Esophagus squamous epithelium (tissue), 5 donors: ENCODE measurements at places on chromosomes 16 and 17.

DNA sequence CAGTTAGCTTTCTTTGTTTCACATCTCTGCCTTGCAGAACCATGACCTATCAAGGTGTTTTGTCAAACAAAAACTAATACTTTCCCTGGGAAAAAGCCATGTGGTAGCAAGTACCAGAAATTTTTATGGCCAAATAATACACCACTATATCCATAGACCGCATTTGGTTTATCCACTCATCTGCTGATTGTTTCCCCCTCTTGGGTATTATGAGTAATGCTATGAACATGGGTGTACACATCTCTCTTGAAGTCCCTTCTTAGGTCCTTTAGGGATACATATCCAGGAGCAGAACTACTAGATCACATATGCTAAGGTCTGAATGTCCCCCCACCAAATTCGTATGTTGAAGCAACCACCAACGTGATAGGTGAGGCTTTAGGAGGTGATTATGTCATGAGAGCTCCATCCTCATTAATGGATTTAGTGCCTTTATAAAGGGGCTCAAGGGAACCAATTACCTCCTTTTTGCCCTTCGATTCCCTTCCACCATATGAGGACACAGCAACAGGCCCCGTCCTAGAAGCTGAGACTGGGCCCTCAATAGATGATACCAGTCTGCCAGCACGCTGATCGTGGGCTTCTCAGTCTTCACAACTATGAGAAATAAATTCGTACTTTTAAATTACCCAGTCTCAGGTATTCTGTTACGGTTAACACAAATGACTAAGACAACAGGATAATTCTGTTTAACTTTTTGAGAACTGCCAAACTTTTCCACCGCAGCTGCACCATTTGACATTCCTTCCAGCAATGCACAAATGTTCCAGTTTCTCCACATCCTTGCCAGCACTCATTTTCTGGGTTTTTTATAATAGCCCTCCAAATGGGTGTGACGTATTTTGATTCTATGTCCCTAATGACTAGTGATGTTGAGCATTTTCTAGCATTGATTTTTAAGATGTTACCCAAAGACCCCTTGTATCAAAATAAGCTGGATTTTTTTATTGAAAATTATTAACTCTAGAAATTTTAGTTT lies 30.0 kb downstream of the SIAH1 start:
- DNase-seq, result no peak

- no peak for DNase-seq
Measured at GRCh38 chr17:18019838-18020154, 19.2 kb downstream of the ATPAF2 start.

- DNase-seq, result no peak
Measured at GRCh38 chr16:71526111-71526631, at the start of gene CHST4. Gene CHST4, plus strand, starts transcription at chr16:71526426. Its CDS starts 10,252 bp downstream, at chr16:71536678.

GRCh38 chr17:46827274-46827673 lies 8.8 kb upstream of the WNT3 start:
- DNase-seq, result no peak

- DNase-seq, result no peak
Measured at GRCh38 chr16:77882358-77882757, 94.0 kb downstream of the VAT1L start.

- DNase-seq, result no peak
Measured at GRCh38 chr17:4483012-4483840, 15.5 kb upstream of the SPNS2 start.

- no peak for DNase-seq
Measured at GRCh38 chr16:8763899-8764298, 33.5 kb downstream of the TMEM186 start.

DNA sequence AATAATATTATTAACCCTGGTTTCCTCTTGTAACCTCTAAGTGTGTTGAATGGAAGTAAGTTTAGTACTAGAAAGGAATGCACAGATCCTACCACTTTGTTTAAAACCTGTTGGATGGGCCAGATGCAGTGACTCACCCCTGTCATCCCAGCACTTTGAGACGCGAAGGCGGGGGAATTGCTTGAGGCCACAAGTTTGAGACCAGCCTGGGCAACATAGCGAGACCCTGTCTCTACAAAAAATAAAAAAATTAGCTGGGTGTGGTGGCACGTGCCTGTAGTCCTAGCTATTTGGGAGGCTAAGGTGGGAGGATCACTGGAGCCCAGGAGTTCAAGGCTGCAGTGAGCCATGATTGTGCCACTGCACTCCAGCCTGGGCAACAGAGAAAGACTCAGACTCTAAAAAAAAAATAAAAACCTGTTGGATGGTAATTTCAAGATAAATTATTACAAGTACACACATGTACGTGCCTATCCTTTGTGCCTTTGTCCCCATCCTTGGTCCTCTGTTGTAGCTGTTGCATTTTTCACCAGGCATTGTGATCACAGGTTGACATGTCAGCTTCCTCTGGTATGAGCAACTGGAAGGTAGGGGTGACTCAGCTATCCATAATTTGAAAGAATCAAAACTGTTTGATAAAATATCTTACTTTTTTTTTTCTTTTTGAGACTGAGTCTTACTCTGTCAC lies 30.7 kb upstream of the METTL9 start:
- no peak for DNase-seq

GRCh38 chr16:27145630-27146029 lies 57.7 kb upstream of the KDM8 start:
- no peak for DNase-seq

GRCh38 chr16:77963185-77964044 lies 58.9 kb upstream of the CLEC3A start:
- no peak for DNase-seq

- DNase-seq, result no peak
Measured at GRCh38 chr17:49341356-49341755, 20.7 kb downstream of the ZNF652 start.
